ENCODE measurements at places on chromosomes 16 and 17.

- DNase-seq = no peak
Measured at GRCh38 chr16:3564130-3564888, 12.9 kb downstream of the NLRC3 start.

DNA sequence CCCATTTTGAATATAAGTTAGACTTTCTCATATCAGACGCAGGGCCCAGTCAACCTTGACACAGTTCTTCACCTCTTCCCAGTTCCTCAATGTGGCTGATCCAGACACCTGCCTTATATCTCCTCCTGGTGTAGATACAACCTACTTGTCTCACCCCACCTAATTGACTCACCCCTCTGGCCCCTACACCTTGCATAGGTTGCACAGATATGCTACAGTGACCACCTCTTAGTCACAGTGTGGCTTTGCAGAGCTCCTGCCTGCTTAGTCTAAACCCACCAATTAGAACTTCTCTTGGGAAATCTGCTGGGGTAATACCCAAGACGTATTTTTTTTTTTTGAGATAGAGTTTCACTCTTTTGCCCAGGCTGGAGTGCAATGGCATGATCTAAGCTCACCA is 16.8 kb downstream of the CHP2 start:
- no peak for DNase-seq

DNA sequence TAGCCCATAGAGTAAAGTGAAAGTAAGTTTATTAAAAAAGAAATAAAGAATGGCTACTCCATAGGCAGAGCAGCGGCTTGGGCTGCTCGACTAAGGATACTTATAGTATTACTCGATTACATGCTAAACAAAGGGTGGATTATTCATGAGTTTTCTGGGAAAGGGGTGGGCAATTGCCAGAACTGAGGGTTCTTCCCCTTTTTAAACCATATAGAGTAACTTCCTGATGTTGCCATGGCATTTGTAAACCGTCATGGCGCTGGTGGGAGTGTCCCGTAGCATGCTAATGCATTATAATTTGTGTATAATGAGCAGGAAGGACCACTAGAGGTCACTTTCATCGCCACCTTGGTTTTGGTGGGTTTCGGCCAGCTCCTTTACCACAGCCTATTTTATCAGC is 13.3 kb upstream of the GAS7 start:
- DNase-seq = no peak

- no peak for DNase-seq
Measured at GRCh38 chr17:72125742-72126141, 4.9 kb downstream of the SOX9 start.

DNA sequence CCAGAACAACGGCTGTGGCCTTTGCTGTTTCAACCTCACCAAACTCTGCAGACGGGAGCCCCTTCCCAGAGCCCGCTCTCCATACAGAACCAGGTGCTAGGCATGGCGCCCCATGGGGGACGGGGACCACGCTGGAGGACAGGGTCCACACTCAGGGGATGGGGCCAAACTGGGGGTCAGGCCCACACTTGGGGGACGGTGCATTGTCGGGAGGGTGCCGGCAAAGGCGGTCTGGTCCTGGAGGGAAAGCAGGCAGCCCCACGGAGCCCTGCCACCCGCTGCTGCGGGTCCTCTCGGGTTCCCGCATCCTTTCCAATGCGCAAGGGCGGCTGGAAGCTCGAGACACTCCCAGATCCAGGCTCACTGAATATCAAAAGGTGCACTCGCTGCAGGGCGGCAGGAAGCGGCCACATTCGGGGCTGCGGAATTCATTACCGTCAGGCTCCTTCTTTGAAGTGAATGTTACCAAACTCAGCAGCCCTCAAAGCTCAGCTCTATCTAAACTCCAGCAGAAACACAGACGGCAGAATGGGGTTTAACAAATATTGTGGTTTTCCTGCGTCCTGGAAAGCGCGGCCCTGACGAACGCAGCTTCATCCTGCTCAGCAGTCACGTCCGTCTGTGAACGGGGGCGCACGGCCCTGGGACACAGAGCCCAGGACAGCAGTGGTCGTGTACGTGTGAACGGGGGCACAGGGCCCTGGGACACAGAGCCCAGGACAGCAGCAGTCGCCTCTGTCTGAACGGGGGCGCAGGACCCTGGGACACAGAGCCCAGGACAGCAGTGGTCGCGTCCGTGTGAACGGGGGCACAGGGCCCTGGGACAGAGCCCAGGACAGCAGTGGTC is 41.3 kb downstream of the LMF1 start:
- no peak for DNase-seq

- peak; percentile 87 for DNase-seq
Measured at GRCh38 chr17:56960596-56961538, at the start of gene COIL. COIL (minus strand) TSS chr17:56961050; CDS start chr17:56961019, 31 bp downstream.

- no peak for DNase-seq
Measured at GRCh38 chr17:55424893-55425540, 3.4 kb upstream of the MMD start.

Measured in amniotic stem cell (primary cell).